ENCODE measurements at places on chromosomes 7 and 10.

GRCh38 chr10:69636626-69637605, 6.9 kb downstream of the FAM241B start:
- peak; percentile 11 for DNase-seq

- DNase-seq, result no peak
Measured at GRCh38 chr7:86391813-86392212, 251.9 kb upstream of the GRM3 start.

DNA sequence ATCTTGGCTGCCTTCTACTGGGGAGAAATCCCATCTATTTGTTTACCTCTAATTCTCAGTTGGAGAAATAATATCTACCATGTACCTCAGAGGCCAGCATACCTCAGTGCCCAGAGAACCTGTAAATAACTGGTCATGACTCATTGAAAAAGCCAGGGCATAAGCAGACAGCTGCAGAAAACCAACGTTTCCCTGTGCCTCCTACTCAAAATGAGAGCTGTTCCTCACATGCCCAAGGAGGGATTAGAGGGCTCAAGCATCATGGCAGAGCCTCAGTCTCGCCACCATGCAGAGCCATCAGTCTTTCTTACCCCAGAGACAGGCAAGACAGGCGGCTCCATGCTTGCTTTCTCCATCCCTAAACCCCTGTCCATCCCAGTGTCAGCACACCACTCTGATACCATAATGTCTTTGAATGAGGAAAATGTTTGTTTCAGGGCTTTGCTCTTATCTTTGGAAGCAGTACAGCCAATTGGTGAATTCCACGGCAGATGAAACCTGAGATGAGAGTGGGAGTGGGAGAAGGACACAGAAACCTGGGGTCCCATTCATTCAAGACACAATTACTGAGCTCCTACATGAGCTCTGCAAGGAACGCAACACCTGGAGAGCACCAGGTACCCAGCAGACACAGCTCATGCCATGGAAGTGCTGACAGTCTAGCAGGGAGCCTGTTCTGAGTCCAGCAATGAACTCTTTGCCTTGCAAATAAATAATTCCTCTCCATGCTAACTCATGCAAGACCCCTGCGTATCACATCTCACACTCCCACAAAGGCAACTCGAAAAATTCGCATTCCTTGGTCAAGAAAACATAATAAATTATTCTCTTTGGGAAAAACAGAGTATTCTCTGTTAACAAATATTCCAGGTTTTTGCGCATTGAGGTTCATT, 21.1 kb downstream of the PON1 start:
- no peak for DNase-seq

- no peak for DNase-seq
Measured at GRCh38 chr7:38669965-38670520, 38.9 kb upstream of the AMPH start.

DNA sequence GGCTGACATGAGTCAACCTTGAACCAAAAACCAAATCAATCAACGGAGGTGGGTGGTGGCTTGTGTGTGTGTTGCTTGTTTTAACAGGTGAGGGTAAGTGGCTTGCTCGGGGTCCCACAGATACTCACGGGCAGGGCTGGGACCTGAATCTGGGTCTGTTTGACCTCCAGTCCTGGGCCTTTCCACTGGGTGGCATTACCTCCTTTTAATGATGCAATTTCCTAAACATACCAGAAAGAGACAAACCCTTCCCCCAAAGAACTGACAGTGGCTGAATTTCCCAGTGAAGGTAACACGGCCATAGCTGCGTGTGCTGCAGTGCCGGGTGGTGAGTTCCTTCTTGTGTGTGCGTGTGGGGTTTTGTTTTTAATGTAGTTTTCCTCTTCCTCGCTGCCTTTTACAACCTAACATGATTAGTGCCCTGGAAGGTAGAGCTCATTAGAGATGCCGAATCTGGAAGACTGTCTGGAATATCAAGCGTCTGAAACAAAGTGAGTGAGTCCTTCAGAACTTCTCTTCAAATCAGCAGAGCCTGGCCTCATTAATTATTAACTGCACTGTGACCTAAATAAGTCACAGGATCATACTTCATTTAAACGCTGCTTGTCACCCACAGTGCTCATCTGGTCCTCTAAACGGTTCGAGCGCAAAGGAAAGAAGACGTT, 166.1 kb upstream of the TCERG1L start:
- peak; percentile 52 for DNase-seq

- no peak for DNase-seq
Measured at GRCh38 chr7:101580596-101580995, 48.5 kb downstream of the MYL10 start.

GRCh38 chr10:6787091-6787490, 207.0 kb upstream of the PRKCQ start:
- DNase-seq, result no peak

GRCh38 chr7:156942708-156943090, 6.8 kb upstream of the NOM1 start:
- no peak for DNase-seq

GRCh38 chr7:117227091-117227490, 95.8 kb downstream of the WNT2 start:
- DNase-seq, result peak; percentile 72

Data from OCI-M1 (cell line).